Ammon's horn (tissue), 1 donor: ENCODE measurements at places on chromosomes 4 and X.

DNA sequence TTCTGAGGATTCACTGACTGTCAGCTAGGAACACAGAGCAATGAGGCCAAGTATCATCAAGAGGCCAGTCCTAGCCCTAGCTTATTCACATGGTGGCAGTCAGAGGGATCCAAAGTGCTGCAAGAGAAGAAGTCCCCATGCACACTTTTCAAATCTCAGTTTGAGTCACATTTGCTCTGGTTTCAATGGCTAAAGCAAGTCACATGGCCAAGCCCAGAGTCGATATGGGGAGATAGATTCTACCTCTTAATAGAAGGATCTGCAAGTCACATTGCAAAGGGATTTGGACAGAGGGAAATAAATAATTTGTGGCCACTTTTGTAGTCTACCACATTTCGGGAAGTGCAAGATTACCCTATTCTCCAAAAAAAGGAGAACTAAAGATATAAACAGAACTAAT lies 3.7 kb upstream of the LCORL start:
- DNase-seq: no peak

- no peak for DNase-seq
Observed at GRCh38 chr4:8689741-8690140, 97.2 kb downstream of the CPZ start.

- DNase-seq: no peak
Observed at GRCh38 chrX:9555354-9555753, 90.5 kb downstream of the TBL1X start.

DNA sequence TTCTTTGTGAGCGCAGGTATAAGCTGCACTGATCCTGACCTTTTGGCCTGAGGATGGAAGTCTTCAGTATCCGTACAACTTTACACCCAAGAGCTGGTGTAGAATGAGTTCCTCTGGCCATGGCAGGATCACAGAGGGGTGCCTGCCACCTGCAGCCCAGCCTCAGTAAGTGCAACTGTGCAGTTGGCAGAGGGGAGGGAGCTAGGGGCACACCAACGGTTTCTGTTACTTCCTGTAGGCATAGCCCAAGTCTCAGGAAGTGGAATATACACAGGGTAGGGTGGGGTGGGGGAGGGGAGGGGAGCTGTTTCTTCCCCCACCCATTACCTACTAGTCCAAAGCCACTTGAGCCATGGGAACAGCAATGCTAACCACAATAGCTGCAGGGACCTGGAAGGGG lies 85.4 kb upstream of the GBA3 start:
- DNase-seq: peak; percentile 44

DNA sequence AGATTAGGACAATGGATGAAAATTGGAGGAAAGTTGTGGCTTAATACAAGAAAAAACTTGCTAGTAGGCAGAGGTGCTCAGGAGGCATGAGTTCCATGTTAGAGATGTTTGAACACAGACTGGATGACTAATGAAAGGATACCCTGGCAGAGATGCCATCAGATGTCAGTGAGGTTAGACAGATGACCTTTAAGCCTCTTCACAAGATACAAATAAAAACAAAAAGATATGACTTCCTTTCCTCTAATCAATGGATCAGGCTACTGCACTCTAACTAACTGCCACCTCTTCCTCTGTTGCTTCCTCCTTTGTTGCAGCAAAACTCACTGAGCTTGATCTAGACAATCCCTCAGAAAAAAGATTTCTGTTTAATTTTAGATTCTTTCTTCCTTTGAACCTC lies 14.7 kb downstream of the STAP1 start:
- DNase-seq: no peak

DNA sequence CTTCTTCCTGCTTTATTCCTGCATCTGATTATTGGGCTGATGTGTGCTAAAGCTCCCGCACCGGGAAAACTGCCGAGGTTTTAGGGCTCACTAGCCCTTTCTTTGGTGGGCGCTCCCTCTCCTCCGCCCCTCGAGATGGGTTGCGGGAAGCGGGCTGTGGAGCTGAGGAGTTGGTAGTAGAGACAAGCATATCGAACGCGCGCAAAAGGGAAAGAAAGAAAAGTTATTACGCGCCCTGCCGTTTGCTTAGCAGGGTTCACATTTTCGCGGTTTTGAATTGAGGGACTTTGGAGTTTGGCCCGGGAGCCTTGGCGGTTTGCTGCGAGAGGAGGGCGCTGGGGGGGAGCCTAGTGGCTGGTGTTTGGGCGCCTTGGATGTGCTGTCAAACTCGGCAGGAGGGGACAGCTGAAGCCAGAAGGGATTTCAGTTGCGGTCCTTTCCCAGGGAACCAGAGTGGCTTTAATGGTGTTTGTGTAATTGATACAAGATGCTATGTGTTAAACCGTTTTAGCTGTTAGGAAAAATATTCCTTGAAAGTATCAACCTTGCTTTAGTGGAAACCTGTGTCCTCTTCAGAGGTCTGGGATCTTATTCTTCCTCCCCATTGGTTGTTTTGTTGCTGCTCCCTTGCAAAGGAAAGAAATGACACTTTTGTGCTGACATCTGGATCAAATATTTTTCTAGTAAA lies 1.1 kb downstream of the GAB1 start:
- peak; percentile 81 for DNase-seq

GRCh38 chrX:108642273-108642628 lies 94.1 kb downstream of the IRS4 start:
- DNase-seq: no peak

DNA sequence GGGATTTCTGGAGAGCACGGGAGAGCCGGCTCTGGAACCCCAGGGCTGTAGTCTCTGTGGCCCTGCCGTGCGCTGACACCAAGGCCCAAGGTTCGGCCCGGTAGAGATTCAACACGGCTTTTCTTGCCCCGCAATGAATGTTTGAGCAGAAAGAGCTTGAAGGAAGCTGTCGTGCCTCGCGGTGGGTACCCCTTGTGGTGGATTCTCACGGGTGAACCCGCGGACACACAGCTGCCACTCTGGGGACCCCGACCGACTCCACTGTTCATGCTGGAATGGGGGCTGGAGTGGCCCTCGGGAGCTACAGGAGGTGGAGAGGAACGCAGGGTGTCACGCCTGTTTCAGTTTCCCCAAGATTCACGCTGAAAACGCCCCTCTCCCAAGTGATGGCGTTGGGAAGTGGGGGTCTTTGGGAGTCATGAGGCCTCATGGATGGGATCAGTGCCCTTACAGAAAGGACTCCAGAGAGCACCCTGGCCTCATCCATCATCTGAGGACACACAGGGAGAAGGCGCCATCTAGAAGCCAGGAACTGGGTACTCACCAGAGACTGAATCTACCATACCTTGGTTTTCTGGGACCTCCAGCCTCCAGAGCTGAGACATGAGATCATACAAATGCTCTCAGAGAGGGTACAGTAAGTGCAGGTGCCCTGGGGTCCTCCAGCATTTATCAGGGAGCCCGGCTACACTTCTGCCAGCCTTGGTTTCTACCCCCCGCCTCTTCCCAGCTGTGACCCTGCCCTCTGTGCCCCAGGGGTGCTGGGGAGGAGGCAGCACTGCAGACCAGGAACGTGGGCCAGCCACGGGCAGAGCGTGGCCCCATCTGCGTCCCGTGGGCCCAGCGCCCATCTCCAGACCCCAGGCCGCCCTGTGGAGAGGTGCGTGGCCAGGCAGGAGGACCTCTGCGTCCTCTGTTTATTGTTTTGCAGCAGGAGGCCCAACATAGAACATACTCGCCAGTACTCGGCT lies 6.4 kb downstream of the SLC25A6 start:
- DNase-seq: no peak

- DNase-seq: no peak
Observed at GRCh38 chrX:9298221-9298620, 166.6 kb upstream of the TBL1X start.

GRCh38 chr4:95705323-95705722 lies 134.6 kb upstream of the PDHA2 start:
- no peak for DNase-seq

GRCh38 chr4:169263791-169264392 lies 6.9 kb downstream of the SH3RF1 start:
- DNase-seq: no peak

GRCh38 chrX:144801786-144802185 lies 445.5 kb upstream of the SPANXN1 start:
- no peak for DNase-seq

- DNase-seq: no peak
Observed at GRCh38 chr4:108725457-108725856, 37.4 kb downstream of the ETNPPL start.

- no peak for DNase-seq
Observed at GRCh38 chrX:119389214-119389613, 9.9 kb upstream of the SLC25A43 start.

DNA sequence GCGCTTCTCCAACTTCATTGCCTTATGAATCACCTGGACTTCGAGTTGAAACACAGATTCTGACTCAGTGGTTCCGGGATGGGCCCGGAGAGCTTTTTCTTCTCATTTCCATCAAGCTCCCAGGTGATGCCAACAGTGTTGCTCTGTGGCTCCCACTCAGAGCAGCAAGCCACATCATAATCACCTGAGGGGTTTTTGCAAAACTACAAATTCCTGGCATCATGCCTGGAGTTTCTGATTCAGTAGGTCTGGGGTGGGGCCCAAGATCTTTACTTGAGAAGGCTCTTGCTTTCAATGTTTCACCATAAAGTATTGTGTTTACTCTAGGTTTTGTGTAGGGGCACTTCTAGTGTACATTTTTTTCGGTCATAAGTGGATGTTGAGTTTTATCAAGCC lies 7.0 kb downstream of the MTM1 start:
- no peak for DNase-seq

- DNase-seq: no peak
Observed at GRCh38 chr4:56118845-56119244, 170.1 kb downstream of the CEP135 start.

GRCh38 chr4:102094481-102094880 lies 250.8 kb downstream of the SLC39A8 start:
- DNase-seq: peak; percentile 14

GRCh38 chrX:1386338-1387127 lies 5.4 kb downstream of the SLC25A6 start:
- no peak for DNase-seq

DNA sequence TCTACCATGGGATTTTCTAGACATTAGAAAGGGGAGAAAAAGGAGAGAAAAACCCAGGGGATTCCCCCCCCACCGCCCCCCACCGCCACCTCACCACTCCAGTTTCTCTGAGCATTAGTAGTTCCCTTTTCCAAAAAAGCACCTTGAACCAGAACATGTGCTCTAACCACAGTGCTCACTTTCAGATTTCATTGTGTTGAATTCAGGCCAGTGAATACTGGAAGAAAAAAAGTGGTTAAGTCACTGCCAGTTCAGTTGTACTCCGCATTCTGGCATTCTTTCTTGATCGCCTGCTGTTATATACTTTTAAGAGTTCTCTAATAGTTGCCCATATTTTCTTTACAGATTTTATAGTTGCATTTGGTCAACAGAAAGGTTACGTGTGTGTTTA lies 40.9 kb downstream of the JADE3 start:
- DNase-seq: no peak

DNA sequence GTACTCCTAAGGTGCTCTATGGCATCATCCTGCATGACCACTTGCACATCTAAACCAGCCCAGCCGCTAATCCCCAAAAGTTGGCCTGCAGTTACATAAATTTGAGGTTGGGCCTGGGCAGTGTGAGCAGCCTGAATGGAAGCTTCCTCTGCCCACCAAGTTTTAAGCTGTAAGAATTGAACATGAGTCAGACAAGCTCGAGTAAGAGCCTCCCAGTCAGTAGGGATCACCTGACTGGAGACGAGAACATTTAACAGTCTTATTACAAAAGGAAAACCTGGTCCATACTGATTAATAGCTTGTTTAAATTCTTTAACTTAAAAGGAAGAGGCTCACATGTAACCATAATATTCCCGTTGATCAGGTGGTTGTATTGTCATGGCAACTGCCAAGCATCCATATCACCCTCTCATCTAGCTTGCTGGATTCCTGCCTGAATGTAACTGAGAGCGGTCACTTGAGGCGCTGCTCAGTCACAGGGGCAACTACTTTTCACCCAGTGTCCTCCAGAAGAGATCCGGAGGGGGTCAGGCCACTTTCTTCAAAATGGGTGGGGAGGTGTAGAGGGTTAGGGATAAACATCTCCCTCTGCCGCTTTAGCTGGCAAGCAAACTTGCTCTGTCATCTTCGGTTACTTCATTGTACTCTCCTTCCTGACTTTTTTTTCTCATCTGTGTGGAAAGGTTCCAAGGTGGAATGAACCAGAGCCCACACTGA lies 56.6 kb upstream of the WDR1 start:
- peak; percentile 22 for DNase-seq

GRCh38 chr4:164876700-164877324 lies at the start of gene APELA:
Gene APELA, plus strand, starts transcription at chr4:164877178. Its CDS starts 154 bp downstream, at chr4:164877332.
- no peak for DNase-seq

- peak; percentile 8 for DNase-seq
Observed at GRCh38 chr4:145307763-145308430, 127.5 kb upstream of the OTUD4 start.

DNA sequence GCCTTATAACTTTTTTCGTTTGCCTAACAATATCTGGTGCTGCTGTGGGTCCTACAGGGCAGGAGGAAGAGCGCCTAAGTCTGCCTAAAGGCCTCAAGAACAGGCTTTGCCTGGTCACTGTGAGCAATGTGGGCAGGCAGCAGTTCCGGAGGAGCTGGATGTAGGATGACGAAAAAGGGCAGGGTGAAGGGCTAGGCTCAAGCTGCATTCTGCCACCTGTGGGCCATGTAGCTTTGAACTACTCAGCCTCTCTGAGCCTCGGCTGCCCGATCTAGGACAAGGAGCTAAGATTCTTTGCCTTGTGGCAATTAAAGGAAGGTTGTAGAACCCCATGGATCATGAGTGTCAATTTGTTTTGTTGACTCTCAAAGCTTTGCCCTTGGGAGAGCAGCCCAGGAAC lies 57.1 kb upstream of the MAMLD1 start:
- DNase-seq: no peak

GRCh38 chrX:30881390-30881789 lies 7.7 kb downstream of the TAB3 start:
- no peak for DNase-seq

- no peak for DNase-seq
Observed at GRCh38 chrX:67619253-67619652, 75.4 kb downstream of the AR start.

DNA sequence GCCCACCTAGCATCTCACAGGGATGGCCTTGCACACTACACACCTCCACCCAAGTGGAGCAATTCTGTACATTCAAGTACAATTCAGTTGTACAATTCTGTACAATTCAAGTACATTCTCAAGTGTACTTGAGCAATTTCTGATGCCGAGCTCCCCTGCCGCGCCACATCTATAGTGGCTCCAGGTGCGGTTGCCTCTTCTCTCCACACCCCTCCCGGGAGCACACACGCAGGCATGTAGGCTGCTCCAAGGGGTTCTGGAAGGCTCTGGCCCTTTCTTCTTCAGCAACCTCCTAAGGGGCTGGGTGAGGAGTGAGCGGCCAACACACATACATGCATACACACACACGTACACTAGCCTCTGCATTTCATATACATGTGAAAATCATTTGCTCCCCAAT lies 18.9 kb upstream of the DUSP9 start:
- DNase-seq: no peak

DNA sequence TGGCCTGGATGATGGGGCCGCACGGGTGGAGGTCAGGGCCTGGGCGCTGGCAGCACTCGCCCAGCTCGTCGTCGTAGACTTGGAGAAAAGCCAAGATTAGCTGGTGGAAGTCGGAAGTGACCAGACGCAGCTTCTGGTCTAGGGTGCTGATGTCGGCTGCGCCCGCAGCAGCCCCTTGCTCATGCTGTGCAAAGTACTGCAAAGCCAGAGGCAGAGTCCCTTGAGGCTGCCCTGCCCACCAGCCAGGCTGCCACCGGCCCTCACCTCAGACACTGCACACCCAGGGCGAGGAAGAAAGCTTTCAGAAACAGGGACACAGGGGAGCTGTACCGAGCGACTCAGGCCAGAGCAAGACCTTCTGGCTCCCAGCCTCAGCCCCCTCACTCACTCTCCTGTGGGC lies 9.7 kb upstream of the TREX2 start:
- DNase-seq: no peak

- DNase-seq: no peak
Observed at GRCh38 chrX:74259885-74260491, 44.0 kb upstream of the ZCCHC13 start.

GRCh38 chr4:29423836-29424721 lies 1296.1 kb upstream of the PCDH7 start:
- DNase-seq: peak; percentile 9
